ENCODE measurements at places on chromosomes 7 and 10.

- DNase-seq, result no peak
Measured at GRCh38 chr10:88810196-88810961, 7.8 kb downstream of the LIPM start.

DNA sequence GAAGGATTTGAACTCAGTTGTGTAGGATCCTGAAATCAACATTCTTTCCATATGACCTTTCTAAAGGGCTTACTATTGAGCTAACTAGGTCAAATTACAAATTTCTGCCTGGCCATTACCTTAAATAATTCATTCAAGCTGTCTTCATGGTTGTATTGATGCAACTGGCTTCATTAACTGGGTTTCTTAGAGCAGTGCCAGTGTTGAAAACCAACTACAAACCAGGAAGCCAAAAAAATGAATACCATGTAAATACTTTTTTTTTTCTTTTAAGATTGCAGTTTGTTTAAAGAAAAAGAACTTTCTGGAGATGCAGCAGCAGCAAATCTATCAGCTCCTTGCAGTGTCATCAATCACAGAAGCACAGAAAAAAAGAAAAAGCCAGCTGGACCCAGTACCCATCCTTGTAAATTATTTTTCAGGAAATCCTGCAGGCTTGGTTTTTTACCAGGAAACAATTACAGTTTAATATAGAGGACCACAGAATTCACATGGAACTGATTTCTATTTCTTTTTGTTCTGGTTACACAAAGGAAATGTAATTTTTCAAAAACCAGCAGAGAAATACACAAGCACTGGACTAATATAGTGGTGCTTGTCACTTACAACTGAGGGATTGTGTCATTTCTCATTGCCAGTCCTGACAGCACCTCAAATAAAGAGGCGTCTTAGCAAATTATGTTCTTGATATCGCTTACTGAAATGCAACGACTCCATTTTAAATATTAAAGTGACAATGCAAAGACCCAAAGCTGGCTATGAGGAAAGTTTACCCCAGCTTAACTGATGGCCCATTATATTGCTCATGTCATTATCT, 131.9 kb downstream of the TMEM26 start:
- DNase-seq, result no peak

DNA sequence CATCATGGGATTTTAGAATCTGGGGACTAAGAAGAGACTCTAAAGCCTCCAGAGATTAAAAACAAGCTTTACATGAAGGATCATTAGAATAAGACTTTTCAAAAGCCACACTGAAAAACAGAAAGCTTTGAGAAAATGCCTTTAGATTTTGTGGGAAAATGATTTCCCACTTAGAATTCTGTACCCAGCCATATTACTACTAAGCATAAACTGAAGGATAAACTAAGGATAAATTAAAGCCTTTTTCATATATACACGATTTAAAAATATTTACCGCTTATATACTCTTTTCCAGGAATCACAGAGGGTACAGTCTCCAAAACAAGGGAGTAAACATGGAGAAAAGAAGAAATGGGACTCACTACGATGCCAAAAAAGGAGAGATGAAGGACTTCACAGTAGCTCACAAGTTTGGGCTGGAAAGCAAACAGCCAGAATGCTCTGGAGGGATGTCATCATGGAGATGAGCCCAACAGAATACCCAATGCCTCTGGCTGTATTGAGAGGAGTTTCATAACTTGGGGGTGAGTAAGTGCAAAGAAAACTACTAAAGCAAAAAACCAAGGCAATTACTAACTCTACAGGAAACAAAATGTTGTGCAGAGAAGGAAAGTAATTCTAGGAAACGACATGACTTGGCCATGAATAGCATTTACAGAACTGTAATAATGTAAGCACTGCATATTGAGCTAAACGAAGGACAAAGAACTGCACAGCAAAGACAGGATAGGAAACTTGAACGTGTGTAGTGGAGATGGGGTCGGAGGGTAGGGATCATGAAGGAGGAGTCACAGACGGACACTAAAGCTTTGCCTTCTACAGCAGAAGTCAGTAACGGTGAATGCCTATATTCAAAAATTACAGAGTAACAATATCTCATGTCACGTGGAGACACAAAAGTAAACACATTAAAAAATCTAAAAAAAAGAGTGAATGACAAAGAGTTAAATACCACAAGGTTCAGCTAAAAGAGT, 61.4 kb upstream of the ASAH2 start:
- no peak for DNase-seq

DNA sequence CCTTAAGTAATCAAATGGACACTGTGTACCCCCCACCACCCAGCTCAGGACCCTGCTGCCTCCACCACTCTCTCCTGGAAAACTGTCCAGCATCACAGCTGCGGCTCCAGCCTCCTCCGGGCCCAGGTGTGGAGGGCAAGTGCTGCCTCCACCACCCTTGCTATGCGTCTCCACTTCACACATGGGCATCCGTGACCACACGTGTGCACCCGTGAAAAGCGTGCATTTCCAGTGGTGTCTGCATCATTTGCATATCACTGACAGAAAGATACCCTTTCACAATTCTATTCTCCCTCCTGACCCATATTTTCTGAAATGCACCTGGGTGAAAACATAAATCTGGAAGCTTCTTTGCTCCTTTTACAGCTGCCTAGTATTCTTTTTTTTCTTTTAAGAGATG, 89.7 kb upstream of the PDGFA start:
- no peak for DNase-seq

DNA sequence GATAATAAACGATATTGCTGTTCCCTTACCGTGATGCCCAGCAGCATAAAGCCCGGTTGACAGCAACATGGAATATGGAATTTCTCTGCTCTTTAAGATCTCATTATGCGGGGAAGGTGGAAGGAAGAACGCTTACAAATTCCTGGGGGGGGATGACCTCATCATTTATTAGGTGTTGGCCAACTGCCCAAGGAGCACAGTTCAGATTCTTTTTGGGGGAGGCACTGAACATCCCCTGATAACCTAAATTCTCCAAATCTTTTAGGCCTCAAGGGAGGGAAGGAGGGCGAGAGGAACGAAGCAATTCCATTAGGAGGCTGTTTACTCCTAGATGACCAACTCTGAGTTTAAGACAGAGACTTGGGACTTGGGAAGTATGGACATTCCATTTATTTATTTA, 5.2 kb upstream of the COL26A1 start:
- DNase-seq, result no peak

DNA sequence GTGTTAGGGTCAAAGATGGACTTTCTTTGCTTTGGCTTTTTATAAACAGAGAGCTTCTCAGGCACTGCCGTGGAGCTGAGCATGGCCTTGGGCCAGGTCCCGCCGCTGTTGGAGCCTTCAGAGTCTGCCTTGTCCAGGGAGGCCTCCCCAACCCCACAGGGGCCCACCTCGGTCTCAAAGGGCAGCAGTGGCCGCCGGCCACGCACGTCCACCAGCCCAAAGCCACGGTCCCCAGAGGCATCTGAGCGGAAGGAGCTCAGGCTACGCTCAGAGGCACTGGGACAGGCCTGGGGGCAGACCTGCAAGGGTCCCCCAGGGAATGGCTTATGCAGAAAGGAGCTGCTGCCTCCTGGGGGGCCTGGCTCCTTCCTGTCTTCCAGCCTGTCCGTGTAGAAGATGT, 105.0 kb downstream of the DLG5 start:
- no peak for DNase-seq

DNA sequence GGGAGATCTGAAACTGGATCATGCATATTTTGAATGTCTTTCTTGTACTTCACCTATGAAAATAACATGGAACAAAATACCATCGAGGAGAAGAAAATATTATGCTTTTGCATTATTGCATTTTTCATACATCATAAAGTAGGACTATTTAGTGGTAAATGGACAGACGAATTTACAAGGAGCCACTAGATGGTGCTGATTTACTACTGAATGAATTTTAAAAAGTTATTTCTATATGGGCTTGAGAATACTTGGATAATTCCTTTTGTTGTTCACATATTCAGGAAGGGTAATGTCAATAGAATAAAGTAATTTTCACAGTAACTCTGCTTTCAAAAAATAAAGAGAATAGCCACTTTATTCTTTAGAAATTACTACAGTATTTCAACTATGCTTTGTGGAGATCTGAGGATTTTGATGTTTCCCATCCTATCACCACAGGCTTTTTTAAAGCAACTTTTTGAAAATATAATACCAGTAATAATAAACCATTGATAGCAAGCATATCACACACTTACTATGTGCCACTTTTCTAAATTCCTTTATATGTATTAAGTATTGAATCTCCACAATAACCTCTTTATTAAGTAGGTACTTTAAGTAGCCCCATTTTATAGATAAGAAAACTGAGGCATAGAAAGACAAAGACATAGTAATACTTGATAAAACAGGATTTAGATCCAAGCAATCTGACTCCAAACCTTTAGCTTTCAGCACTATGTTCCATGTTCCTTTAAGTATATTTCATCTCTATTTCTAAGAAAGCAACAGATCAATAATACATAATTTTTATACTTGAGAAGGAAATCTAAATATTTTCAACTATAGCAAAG, 38.6 kb downstream of the NEBL start:
- no peak for DNase-seq

DNA sequence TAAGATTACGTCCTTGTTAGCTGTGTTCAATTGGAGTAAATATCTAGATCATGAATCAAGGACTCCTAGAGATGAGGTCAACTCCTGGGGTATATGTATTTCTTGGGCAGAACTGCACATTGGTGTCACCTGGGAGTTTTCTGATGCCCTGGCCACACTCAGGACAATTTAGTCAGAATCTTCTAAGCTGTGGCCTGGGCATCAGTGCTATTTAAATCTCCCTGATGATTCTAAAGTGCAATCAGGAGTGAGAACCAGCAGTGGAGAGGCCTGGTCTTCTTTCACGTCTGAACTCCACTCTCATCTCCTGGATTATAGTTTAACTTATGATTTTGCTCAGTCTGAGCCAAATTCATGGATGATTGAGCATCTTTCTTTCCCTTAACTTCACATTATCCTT, 218.0 kb downstream of the BMPER start:
- no peak for DNase-seq

DNA sequence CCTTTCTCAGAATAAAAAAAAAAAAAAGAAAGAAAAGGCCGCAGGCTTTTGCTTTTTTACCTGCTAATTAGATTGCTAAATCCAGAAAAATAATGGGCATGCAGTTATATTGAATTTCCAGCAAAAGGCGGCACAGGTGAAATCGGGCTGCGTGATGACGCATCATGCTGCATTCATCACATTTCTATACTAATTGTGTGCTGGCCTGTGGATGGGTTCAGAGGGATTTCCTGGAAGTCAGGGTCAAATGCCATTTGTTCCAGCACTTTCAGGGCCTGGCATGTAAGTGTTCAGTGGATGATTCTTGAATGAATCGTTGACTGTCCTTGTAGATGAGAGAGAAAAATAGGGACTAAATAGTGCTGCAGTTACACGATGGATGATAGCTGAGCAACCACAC, 292.7 kb downstream of the CAMK1D start:
- no peak for DNase-seq

DNA sequence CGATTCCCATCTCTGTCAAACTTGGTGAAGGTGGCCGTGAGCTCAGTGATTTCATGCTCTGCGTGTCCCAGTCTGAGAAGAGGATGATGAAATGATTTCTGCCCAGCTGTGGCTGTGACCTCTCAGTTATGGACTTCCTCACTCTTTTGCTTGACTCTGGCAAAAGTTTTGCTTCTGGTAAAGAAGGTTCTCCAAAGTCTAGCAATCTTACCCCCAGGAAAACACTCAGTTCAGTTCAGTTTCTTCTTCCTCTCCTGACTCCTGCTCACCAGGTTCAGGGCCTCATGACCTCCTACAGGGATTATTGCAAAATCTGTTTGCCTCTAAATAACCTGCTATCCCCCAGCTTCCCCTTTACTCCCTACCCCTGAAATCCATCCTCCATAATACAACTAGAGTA, 4.9 kb upstream of the BLOC1S2 start:
- no peak for DNase-seq

DNA sequence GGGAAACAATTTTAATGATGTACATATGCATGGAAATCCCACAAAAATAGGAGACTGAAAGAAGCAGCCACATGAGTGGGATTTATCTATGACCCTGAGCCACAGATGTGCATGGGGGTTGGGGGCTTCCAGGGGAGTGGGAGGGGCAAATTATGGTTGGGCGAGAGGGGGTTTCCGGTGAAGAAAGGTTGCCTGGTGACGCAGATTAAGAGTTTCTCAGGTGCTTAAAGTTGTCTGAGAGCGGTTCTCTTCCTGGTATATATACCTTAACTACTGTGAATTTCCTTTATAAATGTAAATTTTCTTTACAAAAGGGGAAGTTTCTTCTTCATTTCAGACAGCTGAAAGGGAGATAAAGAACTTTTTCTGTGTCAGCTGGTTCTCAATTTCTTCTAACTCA, 273.6 kb upstream of the PITRM1 start:
- DNase-seq, result no peak

GRCh38 chr10:22340329-22341189, 4.7 kb upstream of the SPAG6 start:
- DNase-seq, result peak; percentile 69

DNA sequence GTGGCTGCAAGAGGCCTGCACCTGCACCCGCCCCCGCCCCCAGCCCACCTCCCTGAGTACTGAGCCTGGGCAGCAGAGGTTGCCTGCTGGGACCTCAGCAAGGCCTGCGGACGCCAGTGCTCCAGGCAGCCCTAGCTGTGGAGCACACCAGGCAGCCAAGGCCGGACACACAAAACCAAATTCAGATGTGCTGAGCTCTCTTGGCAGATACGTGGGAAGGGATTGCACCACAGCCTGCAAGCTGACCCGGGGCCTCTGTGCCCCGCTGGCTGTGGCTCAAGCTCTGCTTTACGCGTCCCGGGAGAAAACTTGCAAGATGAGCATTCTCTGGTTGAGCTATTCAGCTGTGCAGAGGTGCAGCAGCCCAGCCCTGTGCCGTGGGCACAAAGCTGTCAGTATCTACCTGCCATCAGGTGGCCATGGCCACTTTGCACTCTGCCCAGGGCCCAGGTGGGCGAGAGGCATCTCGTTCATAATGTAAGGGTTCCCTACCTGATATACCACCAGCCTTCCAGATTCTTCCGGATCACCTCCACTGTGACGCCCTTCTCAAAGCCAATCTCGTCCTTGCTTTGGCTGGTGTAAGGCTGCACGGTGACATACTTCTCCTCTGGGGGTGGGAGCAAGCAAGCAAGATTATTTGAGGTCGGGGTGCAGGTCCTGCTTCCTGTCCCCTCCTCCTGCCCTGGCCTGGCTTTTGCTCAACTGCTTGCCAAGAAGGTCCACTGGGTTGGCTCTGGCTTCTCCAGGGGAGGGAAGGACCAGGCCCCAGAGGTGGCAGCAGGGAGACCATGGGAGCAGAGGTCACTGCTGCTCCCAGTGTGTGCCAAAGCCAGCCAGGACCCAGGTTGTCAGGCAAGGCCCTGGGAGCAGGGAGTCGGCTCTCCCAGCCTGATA, 123.4 kb downstream of the NEURL1 start:
- no peak for DNase-seq

- DNase-seq, result no peak
Measured at GRCh38 chr10:43395571-43396060, 13.4 kb downstream of the HNRNPF start.

GRCh38 chr10:97109547-97109946, 76.2 kb downstream of the SLIT1 start:
- no peak for DNase-seq

GRCh38 chr7:108211382-108212201, 81.4 kb upstream of the LAMB4 start:
- DNase-seq, result peak; percentile 80

GRCh38 chr7:88347090-88347489, 40.4 kb upstream of the STEAP4 start:
- DNase-seq, result no peak

- DNase-seq, result no peak
Measured at GRCh38 chr7:12303495-12303894, 92.4 kb downstream of the TMEM106B start.

- DNase-seq, result no peak
Measured at GRCh38 chr7:77276120-77276519, 76.5 kb upstream of the FGL2 start.
